ENCODE measurements at places on chromosomes 2 and 18. TPM values are rescaled to one million over a fixed set of nuclear protein-coding genes. Genes with fewer than 3 reads are reported as not detected.

The SLC30A3 gene
- total RNA-seq = 20.5 TPM

The ST6GAL2 gene
- total RNA-seq = not detected

The CFAP53 gene
- total RNA-seq = 1.1 TPM

The CHRNG gene
- not detected for total RNA-seq

The CHRND gene
- not detected for total RNA-seq

The EFHD1 gene
- 0.52 TPM for total RNA-seq

The IL36B gene
- total RNA-seq = not detected

The STPG4 gene
- total RNA-seq = 10.6 TPM

The WNT10A gene
- total RNA-seq = 1.5 TPM

The GPR155 gene
- total RNA-seq = 3.8 TPM

The ALKAL2 gene
- not detected for total RNA-seq

The CLIP4 gene
- 27.8 TPM for total RNA-seq

- H3K27me3 ChIP-seq = no peaks in the 10 kb centered on the region
- H3K4me1 ChIP-seq = no peaks in the 10 kb centered on the region
- H3K36me3 ChIP-seq = no peaks in the 10 kb centered on the region
- no peak for DNase-seq
- no peak overlapping the region for H3K4me3 ChIP-seq
- H3K27ac ChIP-seq = no peak overlapping the region
These were observed 288.1 kb downstream of the TMX3 start for GRCh38 chr18:68426731-68427315.

DNA sequence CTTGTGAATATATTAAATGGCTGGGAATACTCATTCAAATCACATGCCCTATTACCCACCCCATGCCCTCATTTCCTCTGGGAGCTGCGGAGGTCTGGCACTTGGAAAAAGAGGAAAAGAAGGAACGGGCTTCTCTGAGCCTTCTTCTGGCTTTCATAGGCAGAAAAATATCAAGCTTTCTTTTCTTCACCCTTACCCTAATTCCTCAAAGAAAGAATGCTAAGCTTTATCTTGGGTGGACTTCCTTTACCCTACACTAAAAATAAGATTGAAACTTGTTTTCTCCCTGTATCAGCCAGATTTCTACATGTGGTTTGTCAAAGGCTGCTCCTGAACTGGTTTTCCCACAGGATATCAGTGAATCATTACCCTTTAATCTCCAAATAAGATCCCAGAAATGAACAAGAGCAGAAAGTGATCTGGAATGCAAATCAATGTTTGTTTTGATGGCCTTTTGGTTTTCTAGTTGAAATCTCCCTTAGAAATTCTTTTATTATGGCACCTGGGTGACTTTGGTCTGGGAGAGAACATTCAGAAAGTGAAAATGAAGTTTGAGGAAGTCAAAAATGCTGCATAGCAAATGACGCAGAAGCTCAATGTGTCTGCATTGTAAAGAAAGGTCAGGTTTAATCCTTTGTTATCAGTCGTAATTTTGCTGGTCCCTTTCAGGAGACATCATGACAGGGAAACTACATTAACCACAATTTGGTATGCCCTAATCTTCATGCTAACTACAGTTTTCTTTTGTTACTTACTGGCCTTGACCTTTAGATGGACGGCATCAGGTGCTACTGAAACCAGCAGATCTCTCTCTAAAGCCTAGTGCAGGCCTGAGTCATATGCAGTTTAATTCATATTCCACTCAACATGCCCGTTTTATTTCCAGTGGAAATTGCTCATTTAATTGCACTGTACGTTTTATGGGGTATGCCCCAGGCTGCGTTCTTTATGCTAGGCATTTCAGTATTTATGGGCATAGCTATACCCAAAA is 46.6 kb upstream of the HNRNPA3 start:
- H3K4me1 ChIP-seq = peaks cover 81% of the 10 kb centered on the region
- H3K36me3 ChIP-seq = no peaks in the 10 kb centered on the region
- H3K4me3 ChIP-seq = peak overlapping the region; percentile 16

GRCh38 chr2:85584354-85584856 is at the start of gene VAMP5:
Gene VAMP5 (plus strand): TSS chr2:85584431. CDS start chr2:85584491, 60 bp downstream.
- peaks cover 20% of the 10 kb centered on the region for H3K4me1 ChIP-seq
- no peak within 1 kb of the TSS for H3K4me3 ChIP-seq
- H3K36me3 ChIP-seq = no peaks in the 10 kb centered on the region
- no peaks in the 10 kb centered on the region for H3K27me3 ChIP-seq

- no peaks in the 10 kb centered on the region for H3K4me1 ChIP-seq
- H3K4me3 ChIP-seq = no peak overlapping the region
- H3K36me3 ChIP-seq = no peaks in the 10 kb centered on the region
- H3K27me3 ChIP-seq = no peaks in the 10 kb centered on the region
- no peak overlapping the region for H3K27ac ChIP-seq
These were observed 33.3 kb downstream of the RTTN start for GRCh38 chr18:70172225-70172624.

DNA sequence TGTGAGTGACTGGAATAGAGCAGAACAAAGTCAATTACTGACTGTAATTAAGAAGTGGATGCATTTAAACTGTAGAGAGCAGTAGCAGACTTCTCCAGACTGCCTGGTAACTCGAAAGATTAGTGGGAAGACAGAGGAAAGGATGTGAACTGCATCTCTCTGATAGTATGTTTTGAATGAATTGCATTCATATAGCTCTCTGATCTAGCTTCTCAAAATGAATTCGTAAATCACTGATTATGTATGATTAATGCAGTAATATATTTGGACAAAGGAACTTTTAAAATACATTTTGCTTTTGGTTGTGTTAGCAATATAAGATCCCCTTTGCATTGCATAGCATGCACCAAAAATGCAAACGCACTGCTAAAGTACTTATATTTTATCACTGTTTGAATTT is 304.0 kb downstream of the ARHGAP15 start:
- peaks cover 14% of the 10 kb centered on the region for H3K27me3 ChIP-seq
- DNase-seq = no peak
- H3K4me1 ChIP-seq = no peaks in the 10 kb centered on the region
- H3K27ac ChIP-seq = no peak overlapping the region

GRCh38 chr2:195532628-195533271 is 124.3 kb upstream of the SLC39A10 start:
- no peak overlapping the region for H3K4me3 ChIP-seq
- peaks cover 20% of the 10 kb centered on the region for H3K4me1 ChIP-seq
- no peak overlapping the region for H3K27ac ChIP-seq
- H3K36me3 ChIP-seq = no peaks in the 10 kb centered on the region

- DNase-seq = no peak
- H3K4me1 ChIP-seq = no peaks in the 10 kb centered on the region
- H3K27ac ChIP-seq = no peak overlapping the region
- H3K4me3 ChIP-seq = no peak overlapping the region
- H3K27me3 ChIP-seq = no peaks in the 10 kb centered on the region
These were observed 127.2 kb downstream of the LRRTM4 start for GRCh38 chr2:77395011-77395410.

- H3K4me3 ChIP-seq = no peak overlapping the region
- no peak for DNase-seq
- no peaks in the 10 kb centered on the region for H3K27me3 ChIP-seq
- no peaks in the 10 kb centered on the region for H3K36me3 ChIP-seq
- H3K27ac ChIP-seq = no peak overlapping the region
These were observed 41.1 kb upstream of the NPAS2 start for GRCh38 chr2:100778637-100779450.

DNA sequence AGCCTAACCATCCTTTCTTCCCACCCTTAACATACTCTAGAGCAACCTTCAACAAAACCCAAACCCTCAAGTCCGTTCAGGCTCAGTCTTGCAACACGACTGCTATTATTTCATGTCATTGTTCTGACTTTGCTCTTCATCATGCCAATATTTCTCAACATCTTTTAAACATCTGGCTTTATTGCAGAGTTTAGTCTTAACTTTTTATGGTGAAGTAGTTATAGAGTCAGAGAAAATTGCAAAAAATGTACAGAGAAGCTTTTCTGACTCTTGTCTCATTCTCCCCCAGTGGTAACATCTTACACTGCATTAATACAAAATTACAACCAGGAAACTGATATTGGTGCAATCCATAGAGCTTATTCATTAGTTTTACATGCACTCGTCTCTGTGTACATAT is 3.9 kb downstream of the MARCO start:
- no peak overlapping the region for H3K27ac ChIP-seq
- DNase-seq = no peak
- no peaks in the 10 kb centered on the region for H3K36me3 ChIP-seq
- H3K4me3 ChIP-seq = no peak overlapping the region
- H3K27me3 ChIP-seq = peaks cover 34% of the 10 kb centered on the region

GRCh38 chr2:141940709-141941108 is 190.1 kb downstream of the LRP1B start:
- no peak overlapping the region for H3K27ac ChIP-seq
- no peaks in the 10 kb centered on the region for H3K36me3 ChIP-seq
- H3K4me1 ChIP-seq = no peaks in the 10 kb centered on the region

GRCh38 chr18:70047931-70048603 is 100.4 kb upstream of the CD226 start:
- no peak overlapping the region for H3K27ac ChIP-seq
- no peak for DNase-seq
- H3K4me1 ChIP-seq = no peaks in the 10 kb centered on the region
